ENCODE measurements at places on chromosomes 3 and 15. TPM values are rescaled to one million over a fixed set of nuclear protein-coding genes. Genes with fewer than 3 reads are reported as not detected.

CPEB1 gene
- total RNA-seq: 5.8 TPM

PIERCE2 gene
- 3.3 TPM for total RNA-seq

- no peak for DNase-seq
Measured at GRCh38 chr3:82143661-82144412, 382.4 kb upstream of the GBE1 start.

- no peak for DNase-seq
Measured at GRCh38 chr3:15310491-15311370, 21.7 kb downstream of the SH3BP5 start.
